ENCODE measurements at places on chromosomes 3 and 15. TPM values are rescaled to one million over a fixed set of nuclear protein-coding genes. Genes with fewer than 3 reads are reported as not detected.

Gene ARHGAP11A
- total RNA-seq: 22.2 TPM

Gene SAXO2
- total RNA-seq: 6.8 TPM

Gene SKOR1
- 0.45 TPM for total RNA-seq

Gene ROPN1
- total RNA-seq: not detected

Gene ZNF385D
- not detected for total RNA-seq

Gene SUSD5
- total RNA-seq: not detected

Gene ALS2CL
- total RNA-seq: not detected

Gene SLC27A2
- not detected for total RNA-seq

Gene CPB1
- not detected for total RNA-seq

Gene SLC28A2
- not detected for total RNA-seq

Gene FOXP1
- total RNA-seq: 202 TPM

Gene GRIP2
- not detected for total RNA-seq

Gene ZKSCAN7
- 7.3 TPM for total RNA-seq

Gene TMC3
- not detected for total RNA-seq

Gene RYR3
- total RNA-seq: not detected

Gene ANKRD34C
- 0.93 TPM for total RNA-seq

Gene MBD4
- 130 TPM for total RNA-seq

Gene BMF
- total RNA-seq: 5.4 TPM

Gene FOXL2
- not detected for total RNA-seq

Gene ACKR2
- total RNA-seq: 0.43 TPM

Gene VPS8
- total RNA-seq: 168 TPM

Gene TMEM212
- total RNA-seq: not detected

Gene KBTBD13
- total RNA-seq: not detected

Gene ZBTB11
- total RNA-seq: 28.9 TPM

Gene IMPG2
- 0.32 TPM for total RNA-seq

Gene SLC2A2
- total RNA-seq: not detected

Gene PLXNB1
- 34.0 TPM for total RNA-seq

Gene PCCB
- 77.8 TPM for total RNA-seq

Gene MYL3
- not detected for total RNA-seq

Gene DUOX1
- total RNA-seq: not detected

Gene SPTSSB
- not detected for total RNA-seq
